CD8-positive, alpha-beta memory T cell (primary cell): ENCODE measurements at places on chromosomes 11 and 22.

DNA sequence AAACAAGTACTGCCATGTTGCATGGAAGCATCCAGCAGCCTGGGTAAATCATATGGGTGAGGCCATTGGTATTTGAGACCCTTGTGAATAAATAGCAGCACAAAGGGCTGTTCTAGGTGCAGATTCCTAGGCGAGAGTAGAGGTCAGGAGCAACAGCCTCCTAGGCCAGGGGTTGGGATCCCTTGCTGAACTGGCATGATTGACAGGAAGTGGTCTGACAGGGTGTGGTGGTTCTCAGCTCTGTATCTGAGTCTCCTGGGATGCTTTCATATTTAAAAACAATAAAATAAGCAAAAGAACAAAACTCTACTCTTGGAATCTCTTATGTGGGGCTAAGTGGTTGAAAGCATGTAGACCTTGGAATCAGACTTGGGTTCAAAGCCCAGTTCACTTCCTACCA, 35.8 kb downstream of the INSC start:
- no peak for DNase-seq

GRCh38 chr22:36700711-36701670, 2.6 kb downstream of the CACNG2 start:
- DNase-seq = no peak

DNA sequence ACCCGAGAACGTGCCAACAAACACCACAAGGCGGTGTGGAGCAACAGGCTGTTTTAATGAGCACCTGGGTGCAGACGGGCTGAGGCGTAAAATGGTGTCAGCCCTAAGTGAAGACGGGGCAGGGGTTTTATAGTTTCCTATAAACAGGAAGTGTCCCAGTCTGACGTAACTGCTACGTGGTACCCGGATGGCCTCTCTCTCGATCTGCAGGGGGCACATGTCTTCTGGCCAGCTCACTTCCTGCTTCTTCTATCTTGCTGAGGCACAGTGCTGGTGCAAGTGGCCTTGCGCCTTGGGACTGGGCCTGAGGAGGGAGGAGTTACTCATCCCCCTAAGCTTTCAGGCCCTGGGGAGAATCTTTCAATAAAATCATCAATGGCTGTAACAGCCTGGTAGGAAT, 20.9 kb downstream of the OOSP3 start:
- no peak for DNase-seq

GRCh38 chr11:33211580-33211979, 45.6 kb upstream of the HIPK3 start:
- no peak for DNase-seq

- DNase-seq = no peak
These were observed 12.8 kb downstream of the TNRC6B start for GRCh38 chr22:40190501-40190900.

- peak; percentile 29 for DNase-seq
These were observed 252.7 kb downstream of the TMEM135 start for GRCh38 chr11:87290304-87290922.

DNA sequence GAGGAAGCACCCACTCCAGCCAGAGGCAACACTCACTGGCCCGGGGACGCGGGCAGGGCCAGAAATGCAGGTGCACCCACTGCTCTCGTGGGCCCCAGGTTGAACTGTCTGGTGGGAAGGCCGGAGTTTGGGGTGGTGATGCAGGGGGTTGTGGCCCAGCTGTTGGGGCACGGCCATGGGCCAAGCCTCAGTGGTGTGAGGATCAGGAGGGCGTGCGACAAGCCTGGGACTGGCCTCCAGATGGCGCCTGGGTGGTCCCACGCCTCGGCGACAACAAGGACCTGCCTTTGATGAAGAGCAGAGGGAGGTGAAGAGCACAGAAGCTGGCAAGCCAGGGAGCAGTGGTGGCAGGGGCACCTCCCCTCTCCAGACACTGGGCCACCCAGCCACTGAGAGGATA, 240.8 kb downstream of the BRD1 start:
- no peak for DNase-seq
